BJ (cell line): ENCODE measurements at places on chromosomes 5 and 9.
A peak's percentile ranks its signal among the peaks of the same experiment; 100 is the strongest.

DNA sequence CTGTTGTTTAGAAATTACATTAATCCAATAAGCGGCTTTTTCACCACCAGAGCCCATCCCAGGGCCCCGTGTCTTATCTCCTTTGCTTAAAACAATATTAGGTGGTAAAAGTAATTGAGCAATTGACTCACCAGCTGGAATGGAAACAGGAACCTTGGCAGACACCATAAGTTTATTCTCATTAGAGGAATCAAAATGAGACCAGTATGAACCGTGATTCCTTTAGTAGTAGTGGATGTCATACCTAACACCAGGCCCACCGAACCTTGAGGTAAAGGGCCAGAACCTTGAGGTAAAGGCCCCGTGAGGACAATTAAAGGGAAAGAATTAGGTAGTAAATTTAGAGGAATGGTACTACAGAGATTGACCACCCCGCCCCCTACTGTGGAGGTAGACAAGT, 16.5 kb downstream of the HSDL2 start:
- no peak for DNase-seq

- DNase-seq = no peak
These were observed 388.1 kb upstream of the ACO1 start for GRCh38 chr9:31996331-31996730.

- DNase-seq = no peak
These were observed 54.0 kb upstream of the MCCC2 start for GRCh38 chr5:71533142-71533541.

- peak; percentile 11 for DNase-seq
These were observed 31.8 kb downstream of the SPATA31C2 start for GRCh38 chr9:88106492-88106891.

DNA sequence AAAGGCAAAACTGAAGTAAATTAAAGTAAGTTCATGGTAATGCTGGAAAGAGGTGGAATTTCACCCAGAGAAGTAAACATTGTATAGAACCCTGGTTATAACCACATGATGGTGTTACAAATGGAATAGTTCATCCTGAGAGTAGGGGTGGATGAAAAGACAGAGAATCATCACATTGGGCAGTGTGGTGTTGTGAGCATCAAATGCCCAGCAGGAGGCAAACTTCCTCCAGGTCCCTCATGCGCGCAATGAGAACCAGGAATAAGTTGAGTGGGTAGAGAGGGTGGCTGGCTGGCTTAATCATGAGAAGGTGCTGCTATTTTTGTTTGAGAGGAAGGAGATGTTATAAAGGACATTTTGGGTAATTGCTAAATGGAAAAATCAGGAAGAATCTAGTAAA, 163.3 kb upstream of the HMHB1 start:
- DNase-seq = no peak
